ENCODE measurements at places on chromosomes 16 and 17.
A peak's percentile ranks its signal among the peaks of the same experiment; 100 is the strongest.

DNA sequence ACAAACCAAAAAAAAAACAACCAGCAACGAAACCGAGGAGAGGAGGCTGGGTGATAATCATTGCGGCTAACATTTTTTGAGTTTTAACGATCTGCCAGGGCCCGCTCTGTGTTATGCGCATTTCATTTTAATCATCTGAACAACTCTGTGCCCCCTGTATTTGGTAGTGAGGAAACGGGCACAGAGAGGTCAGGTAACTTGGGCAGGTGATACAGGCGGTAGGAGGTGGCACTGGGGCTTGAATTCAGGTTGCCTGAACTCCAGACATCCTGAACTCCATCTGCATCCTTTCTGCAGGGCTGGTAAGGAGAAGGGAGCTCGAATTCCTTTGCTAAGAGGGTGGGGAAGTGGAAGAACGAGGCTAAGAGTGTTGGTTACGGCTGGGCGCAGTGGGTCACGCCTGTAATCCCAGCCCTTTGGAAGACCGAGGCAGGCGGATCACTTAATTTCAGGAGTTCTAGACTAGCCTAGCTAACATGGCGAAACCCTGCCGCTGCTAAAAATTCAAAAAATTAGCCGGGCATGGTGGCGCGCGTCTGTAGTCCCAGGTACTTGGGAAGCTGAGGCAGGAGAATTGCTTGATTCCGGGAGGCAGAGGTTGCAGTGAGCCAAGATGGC is 1.1 kb downstream of the CLUAP1 start:
- no peak for DNase-seq

- DNase-seq, result no peak
Measured at GRCh38 chr16:10652730-10653590, 41.8 kb downstream of the TEKT5 start.

GRCh38 chr17:72115781-72116525 is 4.9 kb upstream of the SOX9 start:
- DNase-seq, result no peak

GRCh38 chr17:42484304-42484703 is 25.6 kb downstream of the ATP6V0A1 start:
- peak; percentile 9 for DNase-seq

- no peak for DNase-seq
Measured at GRCh38 chr16:19804538-19805323, 79.9 kb downstream of the GPRC5B start.

- DNase-seq, result no peak
Measured at GRCh38 chr16:67884684-67885083, at the start of gene NRN1L. Gene NRN1L (plus strand): TSS chr16:67884885. CDS start chr16:67884904, 19 bp downstream.

DNA sequence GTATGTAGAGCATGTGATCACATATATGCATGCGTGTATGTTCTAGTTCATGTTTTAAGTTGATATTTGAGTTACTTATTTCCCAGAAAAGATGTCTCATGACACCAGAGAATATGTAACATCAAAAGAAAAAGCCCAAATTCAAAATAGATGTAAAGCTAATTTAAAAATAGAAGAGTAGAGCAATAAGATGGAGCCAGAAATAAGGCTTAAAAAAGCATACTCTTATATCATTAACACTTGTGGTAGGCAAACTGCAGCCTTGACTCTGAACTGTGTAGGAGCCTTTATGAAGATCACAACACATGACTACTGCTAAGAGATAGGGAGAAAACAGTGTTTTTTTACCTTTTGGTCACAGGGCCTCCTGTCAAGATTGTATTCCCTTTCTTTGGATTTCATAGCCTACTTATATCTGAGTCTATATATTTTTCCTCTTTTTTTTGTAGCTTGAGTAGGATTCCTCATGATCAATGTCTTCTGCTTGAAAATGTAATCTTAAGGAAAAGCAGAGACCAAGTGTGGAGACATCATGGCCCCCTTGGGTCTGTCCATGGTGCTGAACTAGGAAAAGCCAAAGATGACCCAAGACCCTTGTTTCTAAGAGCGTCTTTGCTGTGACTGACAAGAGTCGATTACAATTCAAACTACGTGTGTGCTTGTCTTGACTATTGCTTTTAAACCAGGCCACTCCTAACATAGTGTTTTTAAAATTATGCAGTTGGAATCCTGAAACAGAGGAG is 390.4 kb downstream of the SHISA9 start:
- no peak for DNase-seq

DNA sequence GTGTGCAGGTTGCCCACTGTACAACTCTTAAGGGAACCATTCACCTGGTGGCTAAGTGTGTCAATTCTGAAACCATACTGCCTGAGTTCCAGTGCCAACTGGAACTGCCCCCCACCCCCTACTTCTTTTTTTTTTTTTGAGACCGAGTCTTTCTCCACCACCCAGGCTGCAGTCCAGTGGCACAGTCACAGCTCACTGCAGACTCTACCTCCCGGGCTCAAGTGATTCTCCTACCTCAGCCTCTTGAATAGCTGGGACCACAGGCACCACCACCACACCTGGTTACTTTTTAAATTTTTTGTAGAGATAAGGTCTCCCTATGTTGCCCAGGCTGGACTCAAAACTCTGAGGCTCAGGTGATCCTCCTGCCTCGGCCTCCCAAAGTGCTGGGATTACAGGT is 40.4 kb upstream of the DHX8 start:
- DNase-seq, result no peak

DNA sequence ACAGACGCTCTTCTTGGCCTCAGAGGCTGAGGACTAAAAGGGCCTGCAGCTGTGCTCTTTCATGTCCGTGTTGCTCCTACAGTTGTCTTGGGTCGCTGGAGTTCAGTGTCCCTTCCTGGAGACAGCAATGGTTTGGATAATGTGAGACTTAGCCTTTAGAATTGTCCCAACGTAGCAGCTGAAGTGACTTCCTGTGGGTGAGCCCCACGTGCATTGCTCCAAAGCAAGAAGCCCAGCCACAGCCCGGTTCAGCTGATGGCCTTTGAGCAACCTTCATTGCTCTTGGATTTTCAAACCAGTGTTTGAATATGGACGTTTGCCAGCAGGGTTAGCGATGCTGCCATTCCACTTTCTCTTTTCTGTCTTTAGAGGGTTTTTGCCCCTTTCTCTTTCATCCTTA is 19.7 kb downstream of the TMEM11 start:
- DNase-seq, result no peak

GRCh38 chr17:77424585-77425344 is 284.0 kb downstream of the SEC14L1 start:
- DNase-seq, result no peak

DNA sequence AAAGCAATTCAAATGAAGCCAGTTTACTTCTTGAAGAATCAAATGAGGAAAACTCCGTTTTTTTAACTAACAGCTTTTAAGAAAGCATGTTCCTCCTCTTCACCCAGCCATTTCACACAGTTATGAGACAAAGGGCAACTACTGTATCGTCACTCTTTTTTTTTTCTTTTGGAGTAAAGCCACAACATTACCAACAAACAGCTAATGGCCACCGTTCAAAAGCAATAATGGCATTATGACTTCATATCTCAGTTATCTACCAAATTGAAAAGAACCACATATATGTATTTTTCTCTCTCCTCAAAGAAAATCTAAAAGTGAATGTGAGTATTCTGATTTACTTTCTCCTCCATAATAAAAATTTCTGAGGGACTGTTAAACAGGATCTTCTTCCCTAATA is 14.5 kb downstream of the GRB2 start:
- no peak for DNase-seq

- no peak for DNase-seq
Measured at GRCh38 chr16:30349675-30350074, 5.4 kb downstream of the CD2BP2 start.

- peak; percentile 37 for DNase-seq
Measured at GRCh38 chr16:46853713-46854443, 22.9 kb upstream of the C16orf87 start.

- DNase-seq, result no peak
Measured at GRCh38 chr16:3879887-3880564, 487 bp downstream of the CREBBP start.

DNA sequence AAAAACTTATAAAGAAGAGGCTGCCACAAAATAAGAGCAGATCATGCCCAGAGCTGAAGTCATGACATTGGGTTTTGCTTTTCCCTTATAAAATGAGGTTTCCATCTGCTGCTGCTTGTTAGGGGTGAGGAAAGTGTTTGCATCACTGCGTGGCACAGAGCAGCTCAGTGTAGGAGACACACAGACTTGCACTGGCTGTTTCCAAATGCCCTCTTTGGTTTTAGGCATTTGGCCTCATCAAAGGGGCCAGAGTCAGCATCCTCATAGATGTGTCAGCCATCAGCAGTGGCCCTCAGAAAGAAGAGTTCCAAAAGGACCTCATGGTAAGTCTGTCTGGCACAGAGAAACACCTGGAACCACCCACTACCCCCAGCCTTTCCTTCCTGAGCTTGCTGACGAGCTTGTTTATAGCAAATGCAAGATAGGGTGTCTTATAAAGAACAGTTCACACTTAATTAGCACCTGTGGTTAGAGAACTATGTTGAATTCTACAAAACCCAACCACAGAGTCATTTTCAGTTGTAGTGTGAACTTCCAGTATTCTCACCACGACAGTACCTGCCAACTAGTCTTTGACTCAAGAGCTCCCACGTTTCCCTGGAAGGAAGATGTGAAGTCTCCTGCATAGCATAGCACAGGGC is 17.0 kb downstream of the VWA3A start:
- DNase-seq, result no peak

DNA sequence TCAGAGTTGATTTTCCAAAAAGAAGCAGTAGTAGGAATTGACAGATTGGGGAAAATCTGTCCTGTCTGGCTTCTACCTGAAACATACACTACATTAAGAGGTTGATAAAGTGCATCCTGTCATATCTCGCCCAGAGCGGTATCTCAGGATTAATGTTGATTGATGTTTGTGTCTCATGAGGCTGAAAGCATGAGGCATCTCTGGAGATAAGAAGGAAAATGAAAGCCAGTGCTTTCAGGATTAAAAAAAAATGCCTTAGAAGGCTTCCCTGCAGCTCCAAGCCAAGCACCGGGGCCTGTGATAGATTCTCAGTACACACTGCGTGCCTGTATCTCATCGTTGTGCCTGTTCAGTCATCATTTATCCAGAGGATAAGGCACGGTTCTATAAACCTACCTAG is 26.4 kb upstream of the CD300E start:
- no peak for DNase-seq

- no peak for DNase-seq
Measured at GRCh38 chr17:46944931-46945330, 22.0 kb downstream of the GOSR2 start.

GRCh38 chr17:44593156-44593555 is 35.9 kb downstream of the FZD2 start:
- DNase-seq, result no peak

DNA sequence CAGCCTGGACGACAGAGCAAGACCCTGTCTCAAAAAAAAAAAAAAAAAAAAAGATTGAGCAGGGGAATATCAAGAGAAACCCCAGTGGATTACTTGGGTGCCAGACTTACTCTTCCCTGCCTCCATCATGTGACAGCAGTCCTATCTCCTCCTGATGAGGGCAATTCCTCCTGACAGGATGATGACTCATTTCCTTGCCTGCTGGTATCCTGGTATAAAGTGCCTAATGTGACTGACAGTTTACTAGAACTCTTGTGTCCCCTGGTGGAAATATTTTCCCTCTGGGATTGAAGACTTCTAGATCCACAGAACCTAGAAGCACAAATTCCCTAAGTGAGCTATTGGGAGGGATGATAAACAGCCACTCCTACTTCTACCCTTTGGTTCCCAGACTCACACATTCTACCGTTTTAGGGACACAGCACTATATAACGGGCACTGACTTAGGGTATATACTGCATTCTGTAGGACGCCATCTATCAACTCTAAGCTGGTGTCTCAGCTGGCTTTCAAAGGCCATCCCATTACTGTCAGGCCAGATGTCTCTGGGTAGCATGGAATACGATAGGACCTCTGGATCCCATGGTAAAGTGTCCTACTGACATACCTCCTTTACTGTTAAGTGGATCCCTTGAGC is 114.6 kb upstream of the MED13 start:
- no peak for DNase-seq

DNA sequence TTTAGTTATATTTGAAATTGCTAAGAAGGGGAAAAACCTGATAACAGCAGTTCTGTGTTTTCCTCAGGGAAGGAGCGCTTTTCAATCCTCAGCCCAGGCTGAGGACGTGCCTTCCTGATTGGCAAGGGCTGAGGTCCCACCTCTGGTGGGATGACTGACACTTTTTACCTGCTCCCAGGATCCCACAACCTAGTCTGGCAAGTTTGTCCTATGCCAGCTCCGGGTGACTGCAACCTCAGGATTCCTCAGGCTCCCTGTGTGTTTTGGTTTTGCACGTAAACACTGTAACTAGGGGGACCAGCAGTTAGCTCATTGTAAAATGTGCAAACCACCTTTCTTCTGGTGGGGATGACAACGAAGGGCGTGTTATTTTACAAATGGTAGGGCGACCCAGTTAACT is 7.5 kb downstream of the MARCHF10 start:
- no peak for DNase-seq

DNA sequence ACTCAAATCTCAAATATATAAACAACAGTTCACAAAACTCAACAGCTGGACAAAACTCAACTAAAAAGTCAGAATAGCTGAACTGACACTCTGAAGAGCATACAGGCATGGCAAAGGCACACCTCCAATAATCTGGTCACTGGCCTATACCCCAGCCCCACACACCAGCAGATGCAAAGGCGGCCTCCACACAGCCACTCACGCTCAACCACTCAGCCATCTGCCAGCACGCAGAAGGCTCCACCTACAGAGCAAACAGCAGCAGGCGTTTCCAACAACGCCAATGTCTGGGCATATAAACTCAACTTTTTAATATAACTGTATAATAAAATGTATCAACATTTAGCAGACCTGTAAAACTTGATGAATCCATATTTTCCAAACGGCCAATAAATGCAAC is 17.2 kb downstream of the USP7 start:
- DNase-seq, result no peak

- DNase-seq, result no peak
Measured at GRCh38 chr17:70622368-70623260, 453.3 kb downstream of the KCNJ2 start.

GRCh38 chr16:72470541-72470940 is 298.6 kb upstream of the PMFBP1 start:
- DNase-seq, result no peak

GRCh38 chr17:8160224-8160577 is 2.5 kb downstream of the VAMP2 start:
- no peak for DNase-seq

DNA sequence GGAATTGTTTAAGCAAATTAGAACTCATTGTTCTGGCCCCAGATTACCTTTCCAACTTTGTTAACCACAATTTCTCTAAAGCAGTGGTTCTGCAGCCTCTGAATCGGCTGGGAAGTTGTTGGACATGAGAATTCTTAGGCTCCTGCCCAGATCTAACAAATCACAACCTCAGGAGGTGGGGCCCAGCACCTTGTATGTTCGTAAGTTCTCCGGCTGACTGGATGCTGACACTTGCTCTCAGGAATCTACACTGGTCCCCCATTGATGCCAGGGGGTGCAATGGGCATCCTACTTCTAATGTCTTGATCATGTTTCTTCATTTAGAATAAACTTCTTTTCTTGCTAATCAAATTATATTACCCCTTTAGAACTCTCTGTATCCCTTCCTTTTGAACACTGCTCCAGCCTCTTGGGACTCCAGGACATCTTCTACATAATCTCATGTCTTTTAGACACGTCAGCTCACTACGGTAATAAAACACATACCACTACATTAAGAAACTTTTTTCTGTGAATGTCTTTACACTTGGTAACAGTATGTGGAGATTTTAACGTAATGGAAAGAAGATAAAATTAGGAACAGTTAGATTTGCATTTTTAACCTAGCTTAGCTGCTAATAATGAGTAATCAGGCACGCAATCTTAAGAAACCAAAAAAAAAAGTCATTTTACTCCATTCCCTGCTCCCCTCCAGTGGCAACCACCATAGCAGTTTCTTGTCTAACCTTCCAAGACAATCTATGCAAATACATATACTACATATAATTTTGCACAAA is 143.2 kb downstream of the ITFG1 start:
- DNase-seq, result no peak

GRCh38 chr17:3885970-3886369 is 6.9 kb downstream of the CAMKK1 start:
- no peak for DNase-seq

Data from GOT3 (cell line).